ENCODE measurements at places on chromosomes 1 and 21.

DNA sequence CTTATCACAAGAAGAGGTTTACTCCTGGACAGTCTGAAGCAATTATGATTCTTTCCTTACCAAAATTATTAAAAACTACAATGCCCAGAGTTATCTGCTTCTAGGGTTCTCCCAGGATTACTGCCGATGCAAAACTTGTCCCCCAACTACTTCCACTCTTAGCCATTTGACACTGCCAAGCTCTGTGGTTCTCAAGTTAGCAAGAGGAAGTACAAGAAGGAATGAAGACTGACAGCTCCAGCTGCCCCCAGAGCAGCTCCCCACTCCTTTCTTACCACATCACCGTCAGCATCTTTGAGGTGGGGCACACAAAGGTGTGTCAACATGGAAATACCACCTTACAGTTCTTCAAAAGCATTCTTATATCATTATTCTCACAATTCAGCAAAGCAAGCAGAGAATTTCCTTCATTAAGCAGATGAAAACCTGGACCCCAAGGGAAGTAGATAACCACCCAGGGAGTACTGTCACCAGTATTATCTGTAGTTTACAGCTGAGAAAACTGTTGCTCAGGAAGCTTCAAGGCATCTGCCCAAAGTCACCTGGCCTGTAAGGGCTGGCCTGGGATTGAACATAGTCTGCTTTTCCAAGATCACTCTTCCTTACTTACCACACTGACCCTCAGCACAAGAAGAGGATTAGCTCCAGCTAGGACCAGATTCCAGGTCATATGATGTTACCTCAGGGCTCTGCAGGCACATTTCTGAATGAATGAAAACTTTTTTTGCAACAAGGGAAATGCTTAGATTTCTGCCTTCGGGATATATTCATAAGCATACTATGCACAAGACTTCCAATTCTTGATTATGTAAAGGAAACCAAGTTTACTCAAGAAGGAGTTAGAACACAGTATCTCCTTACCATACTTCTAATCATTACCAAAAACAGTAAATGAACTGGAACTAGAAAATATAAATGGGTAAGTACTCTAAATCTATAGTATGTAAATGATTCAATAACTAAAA, 9.3 kb downstream of the PSMG1 start:
- DNase-seq, result no peak

DNA sequence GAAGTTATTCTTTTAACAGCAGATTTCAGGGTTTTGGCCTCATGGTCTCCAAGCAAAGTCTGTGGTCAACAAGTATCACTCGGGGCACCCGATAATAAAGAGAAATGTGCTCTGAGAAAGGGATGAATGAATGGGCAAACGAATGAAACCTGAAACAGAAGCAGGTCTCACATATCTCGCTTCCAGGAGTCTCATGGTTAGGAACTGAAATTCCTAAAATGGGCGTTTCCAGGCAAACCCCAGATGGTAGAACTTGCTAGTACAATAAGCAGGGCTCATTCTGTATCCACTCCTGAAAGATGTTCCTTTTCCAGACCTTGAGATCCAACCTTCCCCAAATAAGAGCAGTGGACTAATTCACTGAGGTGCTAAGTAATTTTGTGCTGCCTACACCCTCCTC, 87.2 kb downstream of the LAMC2 start:
- DNase-seq, result no peak

GRCh38 chr1:11434926-11435325, 44.0 kb upstream of the DISP3 start:
- DNase-seq, result no peak

DNA sequence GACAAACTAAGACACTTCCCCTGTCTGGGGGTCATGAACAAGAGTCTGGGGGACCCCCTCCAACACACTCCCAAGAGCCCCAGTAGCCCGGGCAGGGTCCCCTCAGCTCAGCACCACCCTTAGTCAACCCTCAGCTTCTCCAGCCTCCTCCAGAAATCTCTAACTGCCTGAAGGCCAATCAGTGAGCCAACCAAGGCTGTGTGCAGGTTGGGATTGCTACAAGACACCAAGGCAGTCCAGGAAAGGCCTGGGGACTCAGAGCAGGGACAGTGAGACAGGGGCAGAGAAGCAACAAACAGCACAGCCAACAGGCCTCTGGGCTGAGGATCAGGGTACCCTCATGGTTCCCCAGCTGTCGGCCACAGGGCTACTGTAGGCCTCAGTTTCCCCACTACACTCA, 13.3 kb downstream of the SMIM12 start:
- no peak for DNase-seq

- no peak for DNase-seq
Observed at GRCh38 chr1:4975856-4976255, 321.4 kb downstream of the AJAP1 start.

DNA sequence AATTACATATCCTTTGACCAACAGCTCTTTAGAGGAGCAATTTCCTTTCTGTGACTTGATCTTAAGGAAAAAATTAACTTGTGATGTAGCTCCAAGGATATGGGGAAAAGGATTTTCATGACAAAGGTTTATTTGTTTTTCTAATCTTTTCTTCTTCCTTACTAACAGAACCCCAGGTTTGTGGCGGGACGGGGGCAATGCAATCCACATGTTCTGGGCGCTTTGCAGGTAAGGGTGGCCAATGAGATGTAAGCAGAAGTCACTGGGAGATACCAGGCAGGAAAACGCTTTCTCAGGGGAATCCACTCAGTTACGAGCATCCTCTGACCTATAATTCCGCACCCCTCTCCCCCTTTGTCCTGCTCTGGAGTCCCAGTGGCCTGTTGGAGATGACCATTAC, 122.0 kb downstream of the MRPS6 start:
- no peak for DNase-seq

GRCh38 chr1:214532070-214532469, 19.3 kb downstream of the PTPN14 start:
- no peak for DNase-seq

DNA sequence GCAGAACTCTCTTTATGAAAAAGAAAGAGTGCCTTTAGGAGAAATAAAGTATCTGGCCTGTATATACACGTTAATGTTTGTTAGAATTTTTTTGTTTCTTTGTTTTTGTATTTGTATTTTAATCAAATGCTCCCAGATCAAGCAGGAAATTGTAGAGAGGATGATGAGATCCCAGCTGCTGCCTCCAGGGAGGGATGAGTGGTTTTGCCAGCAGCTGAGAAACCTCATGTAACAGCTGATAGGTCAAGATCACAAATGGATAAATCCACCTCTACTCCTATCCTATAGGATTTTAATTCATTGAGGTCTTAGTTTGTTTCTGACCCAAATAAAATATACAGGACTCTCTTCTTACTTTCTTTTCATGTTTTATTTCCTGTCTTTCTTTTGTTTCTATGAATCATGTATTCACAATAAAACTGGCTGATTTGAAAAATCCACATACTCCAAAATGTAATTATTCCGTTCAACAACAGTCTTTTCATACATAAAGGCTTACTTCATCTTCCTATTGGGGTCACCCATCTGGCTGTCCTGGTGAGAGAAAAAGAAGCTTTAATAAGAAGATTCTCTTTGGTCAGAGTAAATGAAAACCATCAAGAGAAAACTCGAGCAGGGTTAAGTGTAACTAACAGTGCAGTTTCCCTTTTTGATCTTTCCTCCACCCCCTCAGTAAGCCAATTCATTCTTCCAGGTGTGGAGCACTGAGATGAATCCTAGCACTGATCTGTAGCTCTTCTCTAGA, 129.3 kb upstream of the PLPPR5 start:
- no peak for DNase-seq

- no peak for DNase-seq
Observed at GRCh38 chr21:26397545-26397944, 175.5 kb downstream of the CYYR1 start.

- DNase-seq, result no peak
Observed at GRCh38 chr1:201226859-201227488, 36.4 kb downstream of the IGFN1 start.

- DNase-seq, result no peak
Observed at GRCh38 chr21:34229353-34229752, 134.5 kb upstream of the KCNE2 start.
